Uterus (tissue), 4 donors: ENCODE measurements at places on chromosomes 7 and 10. TPM values are rescaled to one million over a fixed set of nuclear protein-coding genes. Genes with fewer than 3 reads are reported as not detected.

GRCh38 chr7:117476557-117477215 lies 3.1 kb upstream of the CFTR start:
- no peak for DNase-seq

GRCh38 chr10:117535298-117536071 lies 7.1 kb upstream of the EMX2 start:
- peak; percentile 43 for DNase-seq

GRCh38 chr10:70799124-70799523 lies 13.9 kb upstream of the TBATA start:
- no peak for DNase-seq

DNA sequence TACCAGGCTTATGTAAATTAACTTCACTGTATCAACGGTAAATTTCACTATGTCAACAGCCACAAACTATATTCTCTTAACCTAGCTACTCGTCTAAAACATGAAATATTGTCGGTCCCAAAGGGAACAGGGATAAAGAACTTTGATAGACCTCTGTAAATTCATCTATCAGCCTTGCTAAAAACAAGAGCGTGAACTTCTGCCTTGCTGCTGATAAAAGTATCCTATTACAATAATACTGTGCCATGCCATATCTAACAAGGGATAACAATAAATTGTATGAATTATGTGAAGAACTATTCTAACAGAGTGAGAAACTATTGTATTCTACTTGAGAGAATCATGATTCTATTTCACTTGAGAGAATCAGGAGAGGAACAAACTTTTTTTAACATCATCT lies 117.2 kb downstream of the CNOT4 start:
- no peak for DNase-seq

DNA sequence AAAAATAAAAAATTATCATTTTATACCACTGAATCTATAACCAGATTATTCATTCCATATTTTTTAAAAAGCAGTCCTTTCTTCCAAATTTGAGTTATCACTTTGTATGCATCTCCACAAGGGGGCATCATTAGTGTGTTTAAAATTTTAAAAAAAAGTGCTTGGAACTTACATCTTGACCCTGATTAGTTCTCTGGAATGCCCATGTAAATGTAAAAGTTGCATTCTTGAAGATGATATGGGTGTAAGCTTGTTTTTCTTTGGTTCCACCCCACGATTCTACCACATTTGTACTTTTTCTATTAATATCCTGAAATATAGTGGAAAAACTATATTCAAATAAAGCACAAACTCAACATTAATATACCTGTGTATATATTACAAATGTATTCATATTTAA lies 144.9 kb downstream of the ELAPOR2 start:
- DNase-seq, result no peak

DNA sequence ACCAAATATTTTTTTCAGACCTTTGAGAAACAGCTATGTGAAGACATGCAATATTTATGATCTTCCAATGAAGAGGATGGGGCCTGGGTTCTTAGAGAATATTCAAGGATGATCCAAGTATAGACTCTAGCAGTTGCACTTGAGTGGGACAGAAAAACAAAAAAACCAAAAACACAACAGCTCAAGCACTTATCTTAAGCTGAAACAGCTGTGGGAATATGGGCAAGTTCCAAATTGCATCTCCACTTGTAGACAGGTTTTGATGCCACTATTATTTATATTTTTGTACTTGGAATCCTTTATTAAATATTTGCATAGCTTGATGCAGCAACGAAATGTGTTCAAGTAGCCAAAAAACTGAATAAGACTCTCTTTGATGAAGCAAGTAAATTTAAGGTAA lies 2.2 kb upstream of the PDK4 start:
- no peak for DNase-seq

DNA sequence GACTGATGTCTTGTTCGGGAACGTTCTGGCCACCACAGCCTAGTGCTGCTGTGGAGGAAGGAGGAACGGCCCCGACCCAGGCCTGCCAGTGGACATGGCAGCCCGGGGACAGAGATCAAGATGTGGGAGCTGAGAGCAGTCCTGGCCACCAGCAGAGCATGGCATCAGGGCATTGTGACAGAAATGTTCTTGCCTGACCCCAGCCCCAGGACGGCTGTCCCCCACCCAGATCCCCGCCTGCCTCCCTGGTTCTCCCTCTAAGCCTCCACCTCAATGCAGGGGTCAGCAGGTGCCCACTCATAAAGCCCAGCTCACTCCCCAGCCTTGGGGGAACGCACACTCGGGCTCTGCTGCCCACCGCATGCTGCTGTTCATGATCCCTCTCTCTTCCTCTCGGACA lies 42.9 kb upstream of the HSPA12A start:
- DNase-seq, result no peak

- peak; percentile 17 for DNase-seq
Measured at GRCh38 chr10:132494866-132495630, 42.5 kb upstream of the INPP5A start.

DNA sequence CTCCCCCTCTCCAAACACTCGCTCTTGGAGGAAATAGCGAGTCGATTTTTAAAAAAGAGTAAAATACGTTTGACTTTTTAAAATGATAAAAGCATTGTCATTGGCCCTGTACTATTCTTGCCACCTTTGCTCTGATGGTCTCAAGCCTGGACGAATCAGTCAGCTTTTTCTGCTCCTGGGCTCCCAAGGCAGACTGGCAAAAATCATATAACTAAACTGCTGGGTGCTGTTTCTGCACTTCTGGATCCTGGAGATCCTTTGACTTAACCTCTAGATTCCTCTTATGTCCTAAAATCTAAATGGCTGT lies 1.8 kb downstream of the TPST1 start:
- DNase-seq, result no peak

GRCh38 chr10:6024334-6024682 lies 37.9 kb downstream of the IL2RA start:
- no peak for DNase-seq

DNA sequence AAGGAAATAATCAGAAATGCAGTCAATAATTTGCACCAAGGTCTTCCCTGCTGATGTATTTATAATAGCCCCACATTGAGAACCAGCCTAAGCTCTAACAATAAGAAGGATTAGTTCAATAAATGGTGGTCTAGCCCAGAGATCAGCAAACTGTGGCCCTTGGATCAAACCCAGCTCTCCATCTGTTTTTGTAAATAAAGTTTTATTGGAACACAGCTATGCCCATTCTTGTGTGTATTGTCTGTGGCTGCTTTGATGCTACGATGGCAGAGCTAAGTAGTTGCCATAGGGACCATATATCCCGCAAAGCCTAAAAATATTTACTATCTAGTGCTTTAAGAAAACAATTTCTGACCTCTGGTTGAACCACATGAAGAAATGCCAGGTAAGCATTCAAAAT lies 154.9 kb downstream of the EMX2 start:
- DNase-seq, result no peak

GRCh38 chr10:103564776-103565520 lies 71.4 kb downstream of the NEURL1 start:
- DNase-seq, result no peak

GRCh38 chr7:102417105-102417504 lies 16.3 kb upstream of the ORAI2 start:
- DNase-seq, result no peak

DNA sequence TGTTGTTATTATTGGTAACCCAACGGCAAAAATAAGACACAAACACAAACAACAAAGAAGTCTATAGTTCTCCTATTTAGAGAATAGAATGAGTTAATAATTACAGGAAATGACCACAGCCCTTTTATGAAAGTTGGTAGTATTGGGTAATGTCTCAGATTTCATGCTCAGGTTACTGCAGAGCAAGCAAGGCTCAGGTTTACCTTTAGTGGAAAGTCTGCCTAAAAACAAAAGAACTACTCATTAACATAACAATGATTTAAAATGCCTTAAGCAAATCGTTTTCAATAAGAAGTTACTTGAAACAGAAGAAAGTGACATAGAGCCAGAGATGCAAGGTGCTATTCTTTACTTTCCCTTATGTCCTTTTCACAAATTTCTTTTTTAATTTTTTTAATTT lies 441.2 kb downstream of the PLXDC2 start:
- DNase-seq, result no peak

GRCh38 chr10:113097036-113097435 lies 147.0 kb downstream of the TCF7L2 start:
- no peak for DNase-seq

- no peak for DNase-seq
Measured at GRCh38 chr7:50206453-50207250, 97.9 kb upstream of the IKZF1 start.

- no peak for DNase-seq
Measured at GRCh38 chr10:124302951-124303505, 115.7 kb downstream of the OAT start.

GRCh38 chr10:84329196-84329611 lies 815 bp downstream of the CCSER2 start:
- DNase-seq, result no peak

GRCh38 chr10:71981015-71981875 lies 17.1 kb downstream of the CHST3 start:
- DNase-seq, result peak; percentile 39

GRCh38 chr7:136018104-136018503 lies 40.9 kb upstream of the MTPN start:
- no peak for DNase-seq

- DNase-seq, result no peak
Measured at GRCh38 chr7:136687693-136688322, 180.6 kb upstream of the CHRM2 start.

DNA sequence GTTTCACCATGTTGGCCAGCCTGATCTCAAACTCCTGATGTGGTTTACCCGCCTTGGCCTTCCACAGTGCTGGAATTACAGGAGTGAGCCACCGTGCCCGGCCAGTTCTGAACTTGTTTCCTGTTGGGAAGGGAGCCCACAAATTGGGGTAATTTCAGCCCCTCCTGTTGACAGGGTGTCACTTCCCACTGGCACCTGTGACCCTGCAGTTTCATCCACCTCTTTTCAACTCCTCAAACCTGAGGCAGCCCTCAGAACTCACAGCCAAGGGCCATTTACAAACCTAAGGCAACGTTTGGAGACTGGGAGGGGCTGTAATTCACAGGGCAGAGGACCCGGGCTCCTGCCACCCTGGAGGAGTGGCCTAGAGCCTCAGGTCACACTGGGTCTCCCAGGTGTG lies 22.2 kb upstream of the CHST12 start:
- no peak for DNase-seq

GRCh38 chr7:151389768-151390597 lies 19.9 kb downstream of the WDR86 start:
- DNase-seq, result no peak

DNA sequence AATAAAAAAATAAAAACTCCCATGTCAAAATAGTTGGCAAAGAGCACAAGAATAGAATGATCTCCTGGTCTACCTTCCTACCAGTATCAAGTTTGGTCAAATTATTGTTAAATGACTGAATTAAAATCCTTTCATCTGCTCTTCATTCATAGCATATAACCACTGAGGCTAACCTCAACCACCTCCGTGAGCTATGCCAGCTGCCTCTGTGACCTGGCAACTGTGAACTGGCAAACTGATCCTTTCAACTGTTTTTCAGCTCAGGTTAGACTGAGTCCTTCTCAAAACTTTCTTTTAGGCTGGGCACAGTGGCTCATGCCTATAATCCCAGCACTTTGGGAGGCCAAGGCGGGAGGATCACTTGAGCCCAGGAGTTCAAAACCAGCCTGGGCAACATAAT lies 36.1 kb downstream of the NUDCD3 start:
- DNase-seq, result no peak

Gene MINDY3
- 50.0 TPM for total RNA-seq

Gene SFMBT2
- total RNA-seq, result 16.0 TPM

Gene TRAPPC14
- 6.5 TPM for total RNA-seq

Gene CALML3
- not detected for total RNA-seq

Gene BPGM
- 12.4 TPM for total RNA-seq

Gene TYW1B
- 5.9 TPM for total RNA-seq

Gene SPAM1
- total RNA-seq, result not detected

Gene TCF7L2
- 59.9 TPM for total RNA-seq

Gene NEUROG3
- total RNA-seq, result not detected

Gene CTBP2
- 65.9 TPM for total RNA-seq

Gene PPP1R9A
- 39.6 TPM for total RNA-seq
